ENCODE measurements at places on chromosomes 1 and 21. TPM values are rescaled to one million over a fixed set of nuclear protein-coding genes. Genes with fewer than 3 reads are reported as not detected.

Gene UQCRH
- polyA plus RNA-seq, result 324 TPM

Gene SLC1A7
- polyA plus RNA-seq, result 0.68 TPM

Gene NKAIN1
- polyA plus RNA-seq, result 3.2 TPM

Gene ZYG11A
- 0.16 TPM for polyA plus RNA-seq

Gene PIK3CD
- 4.9 TPM for polyA plus RNA-seq

Gene ST6GALNAC3
- 41.8 TPM for polyA plus RNA-seq

Gene TMEM222
- 30.9 TPM for polyA plus RNA-seq

Gene FCRL4
- not detected for polyA plus RNA-seq

Gene GUCA2B
- not detected for polyA plus RNA-seq

Gene FCMR
- 2.5 TPM for polyA plus RNA-seq

Gene KRTAP7-1
- not detected for polyA plus RNA-seq

Data from right lung (tissue), 10 donors.